AG04449 (cell line): ENCODE measurements at places on chromosomes 2 and 18.

DNA sequence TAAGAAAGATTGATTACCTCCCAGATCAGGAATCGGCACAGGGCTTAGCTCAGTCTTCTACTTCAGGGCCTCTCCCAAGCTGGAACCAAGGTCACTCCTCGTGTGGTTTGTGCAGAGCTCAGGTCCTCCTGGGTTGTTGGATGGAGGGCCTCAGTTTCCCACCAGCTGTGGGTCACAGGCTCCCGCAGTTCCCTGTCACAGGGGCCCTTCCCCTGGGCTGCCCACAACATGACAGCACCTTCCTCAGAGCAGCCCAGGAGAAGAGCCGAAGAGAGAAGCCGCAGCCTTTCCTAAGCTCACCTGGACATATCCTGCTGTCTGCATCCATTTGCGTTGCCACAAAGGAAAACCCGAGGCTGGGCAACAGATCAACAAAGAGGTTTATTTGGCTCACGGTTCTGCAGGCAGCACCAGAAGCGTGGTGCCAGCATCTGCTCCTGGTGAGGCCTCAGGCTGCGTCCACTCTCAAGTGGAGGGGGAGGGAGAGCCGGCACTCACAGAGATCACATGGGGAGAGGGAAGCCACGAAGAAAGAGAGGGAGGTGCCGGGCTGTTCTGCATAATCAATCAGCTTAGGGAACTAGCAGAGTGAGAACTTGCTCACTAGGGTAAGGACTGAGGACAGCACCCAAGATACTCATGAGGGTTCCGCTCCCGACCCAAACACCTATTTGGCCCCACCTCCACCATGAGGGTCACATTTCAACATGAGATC is 13.0 kb upstream of the ALLC start:
- no peak for DNase-seq

DNA sequence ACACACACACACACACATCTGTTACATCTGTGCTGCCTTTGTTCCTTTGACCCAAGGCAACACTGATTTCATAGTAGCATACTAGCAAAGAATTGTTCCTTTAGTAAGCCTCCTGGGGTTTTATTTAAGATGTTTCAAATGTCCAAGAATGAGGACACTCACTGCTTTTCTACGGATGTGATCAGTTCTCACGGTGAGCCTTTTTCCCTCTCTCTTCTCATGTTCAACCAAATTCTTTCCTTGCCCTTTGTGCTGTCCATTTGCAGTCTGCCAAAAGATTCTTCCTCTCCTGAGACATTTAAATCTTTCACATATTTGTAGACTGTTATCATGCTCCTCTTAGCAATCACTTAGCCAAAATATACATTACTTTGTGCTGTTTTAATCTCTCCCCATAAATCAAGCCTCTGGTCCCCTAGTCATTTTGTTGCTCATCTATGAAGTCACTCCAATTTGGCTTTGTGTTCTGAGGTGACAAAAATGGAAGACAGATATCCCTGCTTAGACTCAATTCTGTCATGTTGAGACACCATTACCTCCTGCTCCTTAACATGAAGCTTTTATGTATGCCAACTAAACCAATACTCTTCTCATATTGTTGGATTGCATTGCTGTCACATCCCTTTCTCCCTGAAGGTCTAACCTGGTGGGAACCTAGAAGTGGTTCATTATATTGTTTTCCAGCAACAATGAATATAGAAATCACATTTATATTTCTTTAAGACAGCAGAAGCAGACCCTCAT is 1605.3 kb upstream of the ACVR2A start:
- peak; percentile 91 for DNase-seq

- no peak for DNase-seq
Measured at GRCh38 chr2:8378016-8378810, 303.6 kb upstream of the ID2 start.

DNA sequence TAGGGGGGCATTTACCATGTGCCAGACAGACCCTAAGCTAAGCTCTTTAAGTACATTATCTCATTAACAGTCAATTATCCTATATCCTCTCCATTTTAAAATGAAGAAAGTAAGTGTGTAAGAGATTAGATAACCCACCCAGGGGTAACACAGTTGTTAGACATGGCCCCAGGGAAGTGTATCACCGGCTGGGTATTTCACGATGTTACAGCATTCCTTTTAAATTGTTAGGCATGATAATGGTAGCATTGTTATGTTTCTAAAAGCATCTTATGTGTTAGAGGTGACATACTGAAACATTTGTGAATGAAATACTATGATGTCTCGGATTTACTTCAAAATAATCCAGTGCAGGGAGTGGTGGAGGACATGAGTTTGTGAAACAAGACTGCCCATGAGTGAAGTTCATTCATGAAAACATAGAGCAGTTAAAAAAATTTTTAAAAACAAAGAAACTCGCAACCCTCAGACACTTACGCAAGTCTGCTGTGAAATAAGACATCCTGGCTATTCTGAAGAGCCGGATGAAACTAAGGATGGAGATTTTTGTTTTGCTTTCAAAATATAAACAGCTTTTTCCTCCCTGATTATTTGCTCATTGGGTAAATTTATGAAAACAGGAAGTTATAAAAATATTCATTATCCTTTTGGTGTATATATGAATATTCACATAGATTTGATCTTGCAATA is 54.9 kb downstream of the IL1RL2 start:
- DNase-seq: no peak

DNA sequence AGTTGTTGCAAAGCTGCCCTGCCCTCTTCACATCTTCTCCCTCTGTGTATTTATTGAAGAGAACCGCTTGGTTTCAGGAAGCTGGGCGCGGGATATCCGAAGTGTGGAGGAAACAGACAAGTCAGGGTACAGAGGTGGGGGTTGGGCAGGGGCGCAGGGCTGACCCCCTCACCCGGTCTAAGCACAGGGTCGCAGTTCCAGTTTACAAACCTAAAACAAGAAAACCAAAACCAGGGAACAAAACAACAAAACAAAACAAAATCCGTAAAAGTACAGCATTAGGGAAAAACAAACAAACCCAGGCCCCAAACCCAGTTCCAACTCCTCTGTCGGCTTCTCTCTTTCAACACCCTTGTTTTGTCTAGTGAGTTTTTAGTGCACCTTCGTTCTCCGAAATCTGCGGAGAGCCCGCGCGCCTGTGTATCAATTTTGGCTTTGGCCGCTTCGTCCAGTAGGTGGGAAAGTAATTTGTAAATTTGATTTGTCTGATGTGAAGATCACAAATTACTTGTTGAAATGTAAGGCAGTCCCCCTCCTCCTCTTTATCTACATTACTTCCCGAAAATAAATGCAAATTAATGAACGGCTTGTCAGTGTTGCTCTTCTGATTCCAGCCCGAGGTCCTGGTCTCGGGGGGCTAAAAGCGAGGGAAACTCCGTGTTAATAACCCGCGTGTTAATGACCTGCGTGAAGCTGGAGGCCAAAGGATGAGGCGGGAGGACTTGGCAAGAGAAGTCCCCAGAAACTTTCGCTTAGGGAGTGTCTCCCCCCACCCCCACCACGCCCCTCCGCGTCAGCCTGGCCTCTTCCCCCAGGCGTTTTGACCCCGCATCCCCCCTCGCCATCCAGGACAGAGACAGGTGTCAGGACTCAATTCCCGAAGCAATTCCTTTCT is 6.9 kb downstream of the OTX1 start:
- DNase-seq: no peak
